NCI-H2107 (cell line): ENCODE measurements at places on chromosomes 7 and 10.

- DNase-seq, result no peak
Observed at GRCh38 chr7:14837216-14837615, 65.3 kb downstream of the DGKB start.

GRCh38 chr10:49272251-49273081, 26.5 kb upstream of the C10orf71 start:
- no peak for DNase-seq

- no peak for DNase-seq
Observed at GRCh38 chr7:78496096-78496630, 697.6 kb downstream of the PHTF2 start.

- peak; percentile 69 for DNase-seq
Observed at GRCh38 chr7:96548664-96549063, 161.0 kb downstream of the SEM1 start.

- DNase-seq, result peak; percentile 61
Observed at GRCh38 chr7:144127714-144128334, 4.8 kb downstream of the OR2A14 start.

- no peak for DNase-seq
Observed at GRCh38 chr7:12865593-12865992, 178.2 kb downstream of the ARL4A start.

- no peak for DNase-seq
Observed at GRCh38 chr7:155115288-155115687, 45.2 kb downstream of the HTR5A start.

- DNase-seq, result no peak
Observed at GRCh38 chr10:73060738-73061635, 35.7 kb downstream of the P4HA1 start.

DNA sequence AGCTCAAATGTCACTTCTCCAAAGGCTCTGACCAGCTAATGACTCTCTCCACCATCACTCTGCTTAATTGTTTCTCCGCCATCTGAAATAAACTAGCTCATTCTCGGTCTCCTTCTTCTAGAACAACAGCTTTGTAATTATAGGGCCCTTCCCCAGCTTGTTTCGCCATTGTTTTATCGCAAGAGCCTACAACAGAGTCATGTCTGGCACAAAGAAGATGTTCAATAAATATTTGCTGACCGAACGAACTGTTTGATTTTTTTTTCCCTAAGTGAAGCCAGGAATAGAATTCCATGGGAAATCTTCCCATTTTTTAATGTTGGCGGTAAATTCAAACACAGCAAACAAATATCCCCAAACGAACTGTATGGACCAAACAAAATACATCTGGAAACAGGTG, 63.8 kb upstream of the NMT2 start:
- no peak for DNase-seq

DNA sequence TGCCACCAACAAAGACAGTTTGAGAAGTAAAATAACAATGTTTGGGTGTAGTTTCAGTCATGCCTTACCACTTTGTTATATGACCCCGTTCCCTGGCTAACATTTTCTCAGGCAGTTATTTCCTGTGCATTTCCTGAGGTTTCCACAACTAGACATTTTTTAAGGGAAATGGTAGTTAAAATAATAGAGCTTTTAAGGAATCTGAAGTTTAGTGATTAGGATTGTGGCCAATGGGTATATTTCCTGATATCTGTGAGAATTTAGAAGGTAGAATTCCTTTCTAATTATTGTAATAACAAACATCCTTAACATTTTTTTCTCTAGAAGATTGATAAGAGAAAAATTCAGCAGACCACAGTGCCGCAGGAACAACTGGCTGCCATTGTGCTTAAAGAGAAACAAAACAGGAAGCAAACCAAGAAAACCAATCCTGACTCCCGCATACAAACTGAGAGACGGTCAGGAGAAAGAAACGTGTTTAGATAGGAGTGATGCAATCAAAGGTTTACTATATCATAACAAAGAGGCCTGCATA, 193.6 kb downstream of the MBL2 start:
- no peak for DNase-seq

DNA sequence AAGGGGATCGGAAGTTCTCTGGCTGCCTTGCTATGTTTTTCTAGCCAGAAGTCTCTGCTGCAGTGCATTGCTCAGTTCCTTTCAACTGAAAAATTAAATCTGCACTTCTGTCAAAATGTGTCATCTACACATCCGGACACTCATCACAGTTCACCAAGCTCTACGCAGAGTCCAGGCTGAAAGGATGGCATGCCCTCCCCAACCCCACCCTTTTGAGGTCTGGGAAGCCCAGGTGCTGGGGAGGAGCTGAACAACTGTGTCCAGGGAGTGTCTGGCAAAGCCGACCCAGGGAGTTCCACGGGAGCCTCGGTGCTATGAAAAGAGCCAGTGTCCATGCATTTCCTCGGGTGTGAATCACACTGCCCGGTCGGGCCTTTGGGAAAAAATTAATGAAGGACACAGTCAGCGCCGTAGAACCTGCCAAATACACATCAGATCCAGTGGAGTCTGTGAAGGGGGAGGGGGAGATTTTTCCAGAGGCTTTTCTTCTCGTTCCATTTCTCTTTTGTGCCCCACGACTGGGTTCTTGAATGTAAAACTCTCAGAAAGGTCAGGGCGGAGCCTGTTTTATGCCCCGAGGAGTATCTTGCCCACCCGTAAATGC, 757 bp upstream of the PALS2 start:
- DNase-seq, result no peak

DNA sequence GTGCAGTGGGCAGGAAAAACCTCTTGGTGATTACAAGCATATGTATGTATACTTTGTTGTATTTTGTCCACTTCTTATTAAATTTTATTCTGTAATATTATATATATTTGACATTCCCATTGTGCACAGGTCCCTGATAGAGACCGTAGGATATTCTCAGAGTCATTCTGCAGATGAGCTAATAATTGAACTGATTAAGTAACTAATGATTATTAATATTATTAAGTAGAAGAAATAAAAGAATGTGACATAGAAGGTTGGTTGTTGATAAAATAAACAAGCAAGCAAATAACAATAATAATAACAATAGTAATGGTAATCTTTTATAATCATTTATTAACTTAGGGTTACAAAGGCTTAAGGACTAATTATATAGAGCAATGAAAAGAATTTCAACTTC, 780.6 kb upstream of the ZWINT start:
- no peak for DNase-seq

GRCh38 chr10:4283846-4284610, 499.0 kb upstream of the KLF6 start:
- DNase-seq, result no peak

GRCh38 chr10:78776756-78777155, 292.0 kb upstream of the ZMIZ1 start:
- DNase-seq, result no peak

DNA sequence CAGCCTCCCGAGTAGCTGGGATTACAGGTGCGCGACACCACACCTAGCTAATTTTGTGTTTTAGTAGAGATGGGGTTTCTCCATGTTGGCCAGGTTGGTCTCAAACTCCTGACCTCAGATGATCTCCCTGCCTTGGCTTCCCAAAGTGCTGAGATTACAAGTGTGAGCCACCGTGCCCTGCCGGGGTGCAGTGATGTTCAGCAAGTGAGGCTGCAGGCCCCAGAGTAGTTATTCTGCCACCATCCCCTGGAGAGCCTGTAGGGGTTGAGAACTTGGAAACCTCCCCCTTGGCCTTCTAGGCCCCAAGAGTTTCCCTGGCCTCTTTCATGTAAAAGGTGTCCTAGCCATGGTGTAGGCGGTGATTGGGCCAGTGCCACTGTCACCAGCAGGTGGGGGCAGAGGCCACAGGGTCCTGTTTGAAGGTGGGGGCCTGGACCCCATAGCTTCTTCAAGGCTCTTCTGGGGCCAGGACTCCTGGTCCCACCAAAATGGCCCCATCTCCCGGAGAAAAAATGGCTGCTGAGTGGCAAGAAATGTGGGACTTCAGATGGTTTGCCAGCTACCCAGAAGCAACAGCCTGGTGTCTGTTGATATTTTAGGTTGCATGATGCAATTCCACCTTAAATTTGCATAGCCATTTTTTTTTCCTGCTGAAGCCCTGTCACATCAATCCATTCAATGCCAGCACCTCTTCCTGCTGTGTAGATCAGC, 25.5 kb upstream of the INMT start:
- no peak for DNase-seq

DNA sequence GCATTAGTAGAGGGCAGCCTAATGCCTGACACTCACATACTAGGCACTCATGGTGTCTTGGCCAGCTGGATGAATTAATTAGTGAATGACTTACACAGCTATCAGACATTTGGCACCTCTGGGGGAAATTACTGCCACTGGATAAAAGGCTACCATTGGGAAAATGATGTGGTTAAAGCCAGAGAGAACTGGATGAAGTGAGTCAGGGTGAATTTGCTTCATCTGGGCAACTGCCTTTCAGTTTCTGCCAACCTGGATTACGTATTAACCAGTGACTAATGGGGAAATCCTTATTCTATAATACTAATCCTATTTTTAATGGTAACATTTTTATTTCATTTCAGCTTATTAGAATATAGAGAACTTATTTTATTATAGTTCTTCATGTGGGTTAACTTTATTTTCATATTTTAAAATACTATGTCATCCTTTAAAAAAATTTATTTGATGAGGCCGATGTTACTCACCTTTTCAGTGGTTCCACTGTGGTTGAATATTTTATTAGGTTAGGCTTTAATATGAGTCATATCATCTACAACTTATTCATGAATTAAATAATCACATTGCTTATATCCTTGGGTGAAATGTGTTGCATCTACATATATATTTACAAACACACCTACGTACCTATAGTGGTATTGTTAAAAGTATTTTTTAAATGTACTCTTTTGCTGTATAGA, 85.6 kb upstream of the CAPZA2 start:
- DNase-seq, result no peak

GRCh38 chr7:84372155-84372621, 177.6 kb upstream of the SEMA3A start:
- no peak for DNase-seq

DNA sequence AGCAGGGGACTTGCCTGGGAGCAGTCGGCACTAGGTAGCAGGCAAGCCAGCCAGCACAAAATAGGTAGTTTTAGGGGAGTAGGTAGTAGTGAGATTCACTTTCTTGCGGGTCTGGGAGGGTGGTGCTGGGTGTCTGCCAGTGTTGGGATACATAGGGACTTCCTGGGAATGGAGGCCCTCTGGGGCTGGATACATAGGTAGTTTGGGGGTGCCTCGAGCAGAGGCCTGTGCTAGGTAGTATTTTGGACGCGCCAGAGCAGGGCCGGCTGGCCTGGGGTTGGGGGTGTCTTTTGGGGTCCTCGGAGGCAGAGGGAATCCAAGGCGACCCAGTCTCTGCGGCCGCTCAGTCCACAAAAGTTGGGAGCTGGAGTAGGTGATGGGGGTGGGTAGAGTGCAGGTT, 2.0 kb upstream of the HOXA3 start:
- no peak for DNase-seq

GRCh38 chr10:115606086-115606485, 512.9 kb downstream of the ATRNL1 start:
- DNase-seq, result no peak

- DNase-seq, result no peak
Observed at GRCh38 chr7:22990588-22990949, 23.4 kb downstream of the HYCC1 start.

DNA sequence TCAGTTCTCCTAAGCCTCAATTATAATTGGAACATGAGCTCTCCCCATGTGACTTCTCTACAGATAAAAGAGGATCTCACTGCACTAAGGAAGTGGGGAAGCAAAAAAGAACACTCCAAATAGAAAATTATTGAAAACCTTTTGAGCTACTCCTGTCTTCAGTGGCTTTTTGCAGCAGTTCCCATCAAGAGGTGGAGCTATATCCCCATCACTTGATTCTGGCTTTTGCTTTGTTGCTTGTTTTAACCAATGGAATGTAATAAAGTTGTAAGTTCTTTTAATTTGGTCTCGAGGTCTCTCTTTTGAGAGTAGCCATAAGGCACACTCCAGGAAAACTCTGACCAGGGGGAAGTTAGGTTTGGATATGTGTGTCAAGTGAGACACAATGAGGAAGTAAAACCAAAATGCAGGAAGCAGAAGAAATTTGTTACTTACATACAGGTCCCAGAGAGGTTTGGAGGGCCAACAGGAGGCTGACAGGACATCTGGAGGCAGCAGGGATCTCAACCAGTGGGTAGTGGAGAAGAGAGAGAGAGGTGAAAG, 569.4 kb downstream of the HTR7 start:
- no peak for DNase-seq

DNA sequence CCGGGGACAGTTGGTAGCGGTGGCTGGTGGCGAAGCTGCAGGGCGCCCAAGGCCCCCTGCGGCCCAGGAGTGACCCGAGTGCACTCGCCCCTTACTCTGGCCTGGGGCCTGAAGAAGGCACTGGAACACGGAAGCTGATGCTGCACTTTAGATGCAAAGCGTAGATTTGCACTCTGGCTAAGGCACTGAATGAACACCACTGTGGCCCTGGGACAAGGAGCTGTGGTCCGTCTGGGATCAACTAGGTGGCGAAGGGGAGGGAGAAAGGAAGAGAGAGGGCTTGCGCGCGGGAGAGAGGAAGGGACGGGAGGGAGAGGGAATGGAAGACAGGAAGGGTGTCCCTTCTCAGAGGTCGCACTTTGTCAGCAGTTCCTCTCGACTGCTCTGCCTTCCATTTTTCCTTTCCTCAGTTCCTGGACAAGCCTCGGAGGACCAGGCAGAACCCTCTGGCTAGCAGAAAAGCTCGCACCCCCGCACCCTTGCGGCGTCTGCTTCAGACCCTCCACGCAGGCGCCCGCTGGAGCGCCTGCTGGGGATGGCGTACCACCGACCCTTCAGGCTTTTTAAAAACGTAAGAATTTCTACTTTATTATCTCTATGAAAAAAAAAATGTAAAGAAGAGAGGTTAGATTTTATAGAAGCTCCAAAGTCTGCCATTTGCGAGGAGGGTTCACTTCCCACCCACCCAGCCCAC, 1.2 kb downstream of the FERD3L start:
- no peak for DNase-seq

DNA sequence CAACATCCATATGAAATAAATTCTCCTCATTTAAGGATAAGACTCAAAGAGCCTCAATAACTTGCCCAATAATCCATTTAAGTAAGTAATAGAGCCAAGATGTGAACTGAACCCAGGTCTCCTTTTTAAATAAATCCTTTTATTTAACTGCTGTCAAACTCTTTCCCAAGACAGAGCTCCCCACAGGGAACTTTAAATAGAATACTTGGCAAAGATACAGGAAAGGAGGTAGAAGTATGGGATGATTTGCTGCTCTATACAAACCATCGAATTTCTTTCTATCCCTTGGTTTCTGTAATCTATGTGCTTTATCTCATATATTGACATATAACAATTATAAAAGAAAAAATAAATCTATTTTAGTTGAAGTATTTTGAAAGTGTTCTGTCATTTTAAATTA, 295.9 kb downstream of the CSTF2T start:
- no peak for DNase-seq

GRCh38 chr10:62076891-62077290, 175.4 kb downstream of the ARID5B start:
- DNase-seq, result no peak

DNA sequence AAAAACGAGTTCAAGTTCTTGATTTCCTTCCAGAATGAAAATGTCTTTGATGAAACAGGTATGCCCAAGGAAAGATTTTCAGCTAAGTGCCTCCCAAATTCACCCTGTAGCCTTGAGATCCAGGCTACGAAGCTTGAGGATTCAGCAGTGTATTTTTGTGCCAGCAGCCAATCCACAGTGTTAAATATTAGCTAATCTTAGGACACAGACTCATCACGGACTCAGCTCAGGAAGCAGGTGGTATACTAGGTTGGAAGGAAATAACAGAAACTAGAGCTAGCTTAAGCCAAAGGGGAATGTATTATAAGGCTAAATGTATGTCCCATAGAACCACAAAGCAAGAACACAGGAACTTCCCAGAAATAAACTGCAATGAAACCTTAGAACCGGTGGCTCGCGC, 151.0 kb upstream of the PRSS1 start:
- DNase-seq, result no peak
